Left lung (tissue), 14 donors: ENCODE measurements at places on chromosomes 7 and 10. TPM values are rescaled to one million over a fixed set of nuclear protein-coding genes. Genes with fewer than 3 reads are reported as not detected.

DNA sequence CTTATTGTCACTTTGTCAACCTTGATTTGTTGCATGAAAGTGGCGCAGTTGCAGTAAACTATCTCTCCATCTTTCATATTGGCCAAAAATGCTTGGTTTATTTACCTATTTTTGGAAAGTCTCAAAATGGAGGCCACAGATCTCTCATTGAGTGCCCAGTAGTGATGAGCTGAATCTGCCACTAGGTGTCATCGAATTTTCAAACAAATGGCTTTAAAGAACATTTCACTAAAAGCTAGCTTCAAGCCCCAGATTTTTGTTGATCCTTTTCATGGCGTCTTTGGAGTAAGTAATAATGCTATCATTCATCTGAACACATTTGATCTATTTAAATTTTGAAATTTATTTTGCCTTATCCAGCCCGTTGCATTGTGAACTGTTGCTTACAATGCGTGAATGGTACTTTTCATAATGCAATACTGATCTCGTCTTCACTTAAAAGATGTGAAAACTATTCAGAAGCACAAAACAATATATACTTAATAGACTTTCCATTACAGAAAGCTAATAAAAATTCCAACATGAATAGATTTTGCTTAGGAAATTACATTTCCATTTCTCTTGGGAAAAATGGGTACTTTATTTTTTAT is 236.2 kb downstream of the DNAJB9 start:
- no peak for DNase-seq

GRCh38 chr10:68647672-68648341 is 73.2 kb upstream of the CCAR1 start:
- no peak for DNase-seq

DNA sequence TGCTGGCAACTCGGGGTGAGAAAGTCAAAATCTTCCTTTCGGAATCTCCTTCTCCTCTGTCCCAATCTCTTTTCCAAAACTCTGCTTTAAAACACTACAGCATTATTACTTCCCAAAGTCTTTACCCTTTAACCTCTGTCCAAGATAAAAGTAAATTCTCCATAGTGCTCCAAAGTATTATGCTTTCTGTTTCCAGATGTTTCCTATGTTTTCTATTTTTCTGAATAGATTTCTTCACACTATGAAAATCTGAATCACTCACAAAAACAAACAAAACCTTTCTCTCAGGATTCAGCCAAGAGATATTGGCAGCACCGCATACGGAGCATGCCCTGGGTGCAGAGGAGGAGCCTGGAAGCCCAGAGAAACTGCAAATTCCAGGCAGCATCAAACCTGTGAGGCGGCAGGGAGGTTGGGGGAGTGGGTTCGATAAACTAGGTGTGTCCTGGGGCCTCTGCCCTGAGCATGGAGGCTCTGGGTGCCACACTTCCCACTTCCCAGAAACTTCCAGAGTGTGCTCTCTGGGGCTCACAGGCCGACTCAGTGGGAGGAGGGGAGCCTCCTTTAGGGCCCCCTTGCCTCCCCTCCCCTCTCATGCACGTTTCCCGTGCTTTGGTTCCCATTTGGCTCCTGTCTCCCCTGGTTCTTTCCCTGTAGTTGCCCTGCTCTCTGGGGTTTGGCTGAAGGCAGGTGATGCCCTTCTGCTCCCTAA is 35.6 kb downstream of the VIPR2 start:
- DNase-seq = peak; percentile 27

GRCh38 chr7:37031571-37032257 is 307.4 kb upstream of the AOAH start:
- DNase-seq = peak; percentile 69

GRCh38 chr7:93812061-93812460 is 78.5 kb downstream of the TFPI2 start:
- DNase-seq = no peak

The TIMM23B gene
- total RNA-seq = 15.5 TPM

The OR2A14 gene
- total RNA-seq = not detected

The ACHE gene
- total RNA-seq = 2.4 TPM

The PVRIG gene
- 0.41 TPM for total RNA-seq

The FAM25A gene
- not detected for total RNA-seq

The CALML3 gene
- total RNA-seq = not detected

The MEIG1 gene
- not detected for total RNA-seq

The CCDC126 gene
- 14.3 TPM for total RNA-seq
